ENCODE measurements at places on chromosomes 16 and 17.

- no peak for DNase-seq
Observed at GRCh38 chr16:22665803-22666202, 148.2 kb upstream of the HS3ST2 start.

DNA sequence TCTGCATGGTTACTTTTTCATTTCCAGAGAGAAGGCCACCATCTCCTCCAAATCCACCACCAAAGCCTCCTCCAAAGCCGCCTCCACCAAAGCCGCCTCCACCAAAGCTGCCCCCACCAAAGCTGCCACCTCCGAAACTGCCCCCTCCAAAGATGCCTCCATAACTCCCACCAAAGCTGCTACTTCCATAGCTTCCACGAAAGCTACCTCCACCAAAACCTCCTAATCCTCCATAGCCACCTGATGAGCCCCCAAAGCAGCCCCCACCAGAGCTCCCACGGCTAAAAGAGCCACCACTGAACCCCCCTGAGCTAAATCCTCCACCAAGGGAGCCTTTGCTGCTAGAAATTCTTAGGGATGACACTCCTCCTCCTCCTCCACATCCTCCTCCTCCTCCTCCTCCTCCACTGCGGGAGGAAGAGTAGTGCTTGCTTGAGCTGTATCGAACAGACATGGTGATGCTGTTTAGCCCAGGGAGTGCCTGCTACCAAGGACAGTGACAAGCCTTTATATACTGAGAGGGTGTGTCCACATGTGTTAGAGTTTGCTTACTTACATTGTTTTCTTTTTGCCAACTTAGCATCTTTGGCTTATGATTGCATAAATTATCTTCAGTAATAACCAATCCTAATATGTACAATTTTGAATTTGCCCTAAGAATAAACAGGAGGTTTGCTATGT lies at the start of gene KRT10:
KRT10 (minus strand) TSS at position 483 of the 681 bp plus-strand sequence; CDS start at position 454, 29 bp downstream.
- DNase-seq, result no peak

DNA sequence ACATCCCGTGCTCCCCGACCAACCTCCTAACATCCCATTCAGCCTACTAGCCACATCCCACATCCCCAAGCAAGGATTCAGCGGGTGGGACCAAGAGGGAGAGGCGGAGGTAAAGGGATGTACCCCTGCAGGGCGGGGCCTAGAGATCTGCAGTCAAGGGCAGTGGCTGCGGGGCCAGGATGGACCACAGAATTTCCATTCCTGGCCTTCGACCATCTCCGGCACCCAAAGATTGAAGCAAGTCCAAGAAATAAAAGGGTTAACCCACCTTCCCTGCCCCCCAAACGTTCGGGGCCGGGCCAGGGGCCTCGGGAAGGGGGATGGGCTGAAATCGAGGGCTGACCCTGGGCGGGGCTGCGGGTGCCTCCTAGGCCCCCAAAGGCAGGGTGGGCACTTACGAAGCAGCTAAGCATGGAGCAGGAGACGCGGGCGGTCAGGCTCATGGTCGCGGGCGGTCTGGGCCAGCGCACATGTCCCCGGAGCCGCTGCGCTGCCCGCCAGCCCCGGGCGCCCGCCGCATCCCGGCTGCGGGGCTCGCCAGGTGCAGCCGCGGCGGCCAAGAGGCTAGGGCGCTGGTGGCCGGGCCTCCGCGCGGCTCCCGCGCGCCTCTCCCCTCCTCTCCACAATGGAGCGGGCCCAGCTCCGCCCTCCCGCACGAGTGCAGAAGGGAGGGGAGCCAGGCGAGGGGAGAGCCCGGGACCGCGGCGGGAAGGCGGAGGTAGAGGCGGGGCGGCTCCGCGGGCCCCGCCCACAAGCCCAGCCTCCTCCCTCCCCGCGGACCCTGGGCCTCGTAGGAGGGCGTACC lies at the start of gene MTMR4:
MTMR4 (minus strand) TSS at position 674 of the 805 bp plus-strand sequence; CDS start at position 443, 231 bp downstream.
- peak; percentile 67 for DNase-seq

GRCh38 chr17:7419819-7420610 lies at the start of gene SPEM1:
SPEM1 (plus strand) TSS chr17:7420324; CDS start chr17:7420385, 61 bp downstream.
- no peak for DNase-seq

- DNase-seq, result no peak
Observed at GRCh38 chr17:73909186-73909585, 264.9 kb upstream of the SDK2 start.

- no peak for DNase-seq
Observed at GRCh38 chr17:7502987-7503386, 18.8 kb downstream of the POLR2A start.

- DNase-seq, result no peak
Observed at GRCh38 chr17:37717627-37718323, 27.1 kb downstream of the HNF1B start.

GRCh38 chr17:56269556-56270389 lies 116.5 kb downstream of the ANKFN1 start:
- no peak for DNase-seq

- no peak for DNase-seq
Observed at GRCh38 chr17:78962345-78962983, 17.3 kb downstream of the LGALS3BP start.

DNA sequence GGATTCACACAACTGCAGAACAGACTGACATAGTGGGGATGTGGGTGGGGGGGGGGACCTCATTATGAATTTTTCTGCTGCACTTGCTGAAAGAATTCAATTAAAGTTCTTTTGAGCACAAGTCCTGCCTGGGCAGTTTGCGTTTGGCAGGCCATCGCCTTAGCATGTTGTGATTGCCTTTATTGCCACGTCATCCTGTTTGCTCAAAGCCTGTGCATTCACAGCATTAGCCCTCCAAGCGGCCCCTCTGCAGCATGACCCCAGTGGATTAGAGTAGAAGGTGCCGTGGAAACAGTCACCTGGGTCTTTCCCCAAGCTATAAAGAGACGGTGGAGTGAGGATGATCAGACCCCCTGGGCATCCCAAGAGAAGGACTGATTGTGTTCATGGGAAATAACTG lies 17.2 kb downstream of the MSI2 start:
- DNase-seq, result no peak

GRCh38 chr17:76278952-76279741 lies 14.0 kb downstream of the UBALD2 start:
- DNase-seq, result peak; percentile 83

GRCh38 chr17:58532555-58532951 lies 18.1 kb upstream of the MTMR4 start:
- no peak for DNase-seq

DNA sequence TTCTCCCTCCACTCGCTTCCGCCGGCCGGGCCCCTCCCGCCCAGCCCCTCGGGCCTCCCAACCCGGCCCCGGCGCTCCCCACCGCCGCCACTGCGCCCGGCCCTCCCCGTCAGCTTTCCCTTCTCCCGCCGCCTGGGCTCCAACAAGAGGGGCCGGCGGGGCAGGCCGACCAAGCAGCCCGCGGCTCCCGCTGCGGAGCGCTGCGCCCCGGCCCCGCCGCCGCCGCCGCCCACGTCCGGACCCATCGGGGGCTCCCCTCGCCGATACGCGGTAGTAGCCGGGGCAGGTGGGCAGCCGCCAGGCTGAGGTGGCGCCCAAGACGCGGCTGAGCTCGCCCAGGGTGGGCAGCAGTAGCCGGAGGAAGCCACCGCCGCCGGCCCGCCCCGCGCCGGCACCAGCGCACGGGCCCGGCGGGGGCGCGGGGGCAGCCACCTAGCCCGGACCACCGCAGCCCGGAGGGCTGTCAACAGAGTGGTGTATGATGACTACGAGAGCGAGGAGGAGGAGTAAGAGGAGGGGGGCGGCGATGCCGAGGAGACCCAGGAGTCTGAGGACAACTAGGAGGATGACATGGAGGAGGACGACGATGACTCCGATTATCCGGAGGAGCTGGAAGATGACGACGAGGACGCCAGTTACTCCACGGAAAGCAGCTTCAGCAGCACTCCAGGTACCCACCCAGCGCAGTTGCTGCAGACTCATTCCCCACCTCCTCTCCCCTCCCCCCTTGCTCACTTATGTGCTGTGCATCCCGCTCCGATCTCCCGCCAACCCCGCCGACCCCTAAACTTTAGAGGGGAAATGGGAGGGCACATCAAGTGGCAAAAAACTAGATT lies 498 bp downstream of the LRRC37B start:
- peak; percentile 15 for DNase-seq

- no peak for DNase-seq
Observed at GRCh38 chr16:61842666-61843065, 193.6 kb downstream of the CDH8 start.

GRCh38 chr17:45408611-45409421 lies 23.9 kb downstream of the ARHGAP27 start:
- no peak for DNase-seq

GRCh38 chr17:34579017-34579946 lies at the start of gene TMEM132E:
TMEM132E (plus strand) TSS chr17:34579582; CDS start chr17:34581077, 1,495 bp downstream.
- DNase-seq, result no peak

GRCh38 chr17:32904891-32905290 lies 23.1 kb upstream of the TMEM98 start:
- DNase-seq, result no peak

DNA sequence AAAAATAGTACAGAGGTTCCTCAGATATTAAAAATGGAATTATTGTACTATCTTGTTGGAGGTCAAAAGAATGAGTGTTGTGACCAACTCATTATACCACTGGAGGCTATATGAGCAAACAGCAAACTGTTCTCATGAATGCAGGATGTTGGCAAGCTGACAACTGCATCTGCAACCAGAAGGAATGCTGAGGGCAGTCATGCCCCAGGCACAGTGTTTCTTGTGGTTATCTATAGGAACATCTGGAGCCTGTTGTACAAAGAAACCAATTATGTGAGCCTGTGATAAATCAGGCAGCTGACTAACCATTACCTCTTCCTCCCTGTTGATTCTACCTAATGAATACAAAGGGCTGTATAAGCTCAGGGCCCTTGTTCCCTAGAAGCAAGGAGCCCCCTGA lies 2057.1 kb downstream of the TP53TG3F start:
- DNase-seq, result no peak

- peak; percentile 59 for DNase-seq
Observed at GRCh38 chr17:39676198-39676819, 8.1 kb downstream of the PNMT start.
